ENCODE measurements at places on chromosomes 7 and 10. TPM values are rescaled to one million over a fixed set of nuclear protein-coding genes. Genes with fewer than 3 reads are reported as not detected.

The GDF10 gene
- 1.8 TPM for polyA plus RNA-seq

The TAS2R3 gene
- polyA plus RNA-seq, result not detected

GRCh38 chr10:15188603-15189002 lies 20.1 kb upstream of the NMT2 start:
- no peak for DNase-seq

DNA sequence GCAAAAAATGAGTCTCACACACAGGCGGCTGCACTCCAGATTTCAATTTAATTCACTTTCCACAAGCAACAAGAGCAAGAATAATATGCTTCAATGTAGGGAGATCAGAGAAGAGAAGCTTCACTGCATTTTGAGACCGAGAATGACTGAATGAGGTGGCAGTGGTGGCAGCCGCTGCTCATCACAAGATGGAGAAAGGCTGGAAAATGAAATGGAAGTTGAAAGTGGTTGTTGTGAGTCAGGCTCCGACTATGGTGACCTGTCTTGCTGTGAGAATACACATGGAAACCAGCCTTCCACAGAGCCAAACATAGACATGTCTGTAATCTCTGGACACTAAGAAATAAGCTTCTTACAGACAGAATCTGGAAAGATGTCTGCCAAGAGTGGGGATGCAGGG lies 499.6 kb upstream of the LRRN3 start:
- no peak for DNase-seq

DNA sequence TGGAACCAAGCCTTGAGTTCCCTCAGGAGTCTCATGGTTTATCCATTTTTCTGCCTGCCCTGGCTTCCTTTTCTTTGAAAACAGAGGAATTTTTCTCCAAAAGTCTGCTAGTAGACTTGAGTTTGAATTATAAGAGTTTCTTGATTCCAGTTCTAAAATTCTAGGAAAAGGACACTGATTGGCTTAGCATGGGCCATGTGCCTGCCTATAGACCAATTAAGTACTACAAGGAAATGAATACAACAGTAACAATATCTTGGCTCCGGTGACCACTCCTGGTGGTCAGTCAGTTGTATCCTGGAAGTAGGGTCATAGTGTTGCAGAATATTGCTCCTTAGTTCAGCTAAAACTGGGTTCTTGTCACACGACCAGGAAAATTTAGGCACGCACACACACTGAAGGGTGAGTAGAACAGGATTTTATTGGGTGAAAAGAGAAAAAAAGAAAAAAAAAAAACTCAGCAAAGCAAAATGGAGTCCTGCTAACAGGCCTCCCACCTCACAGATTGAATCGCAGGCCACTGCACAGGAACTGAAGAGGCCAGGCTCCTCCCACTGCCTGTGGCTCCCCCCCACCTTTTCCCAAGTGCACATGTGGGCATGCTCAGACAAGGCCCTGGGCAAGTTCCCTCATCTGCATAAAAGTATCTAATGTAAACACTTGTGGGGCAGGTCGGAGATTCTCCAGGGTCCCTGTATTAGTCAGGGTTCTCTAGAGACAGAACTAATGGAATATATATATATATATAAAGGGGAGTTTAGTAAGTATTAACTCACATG lies 155.1 kb downstream of the LYZL1 start:
- DNase-seq, result no peak

DNA sequence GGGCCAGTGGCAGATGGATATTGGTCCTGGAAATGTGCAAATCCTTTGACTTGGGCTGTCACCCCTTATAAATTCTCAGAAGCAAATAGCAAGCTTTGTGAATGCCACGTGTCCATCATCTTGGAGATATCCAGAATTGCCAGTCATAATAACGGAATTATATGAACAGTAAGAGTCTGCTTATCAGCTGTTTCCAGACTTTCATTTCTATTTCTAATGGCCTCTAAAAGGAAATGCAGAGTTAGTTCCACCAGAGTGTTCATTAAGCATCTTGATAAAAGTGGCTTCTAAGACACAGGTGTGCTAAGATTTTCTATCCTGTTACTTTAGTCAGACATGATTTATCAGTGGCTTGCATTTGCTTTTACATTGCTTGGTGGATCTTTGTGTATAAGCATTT lies 87.4 kb downstream of the RAMP3 start:
- no peak for DNase-seq

The FAM20C gene
- 86.5 TPM for polyA plus RNA-seq

The PLAC9 gene
- 54.3 TPM for polyA plus RNA-seq

- no peak for DNase-seq
Measured at GRCh38 chr10:15540727-15541126, 169.6 kb upstream of the FAM171A1 start.

Measured in urinary bladder (tissue), 4 donors.